ENCODE measurements at places on chromosomes 6 and 20. TPM values are rescaled to one million over a fixed set of nuclear protein-coding genes. Genes with fewer than 3 reads are reported as not detected.

GRCh38 chr6:62150048-62150663 lies 135.9 kb downstream of the KHDRBS2 start:
- H3K36me3 ChIP-seq, result no peaks in the 10 kb centered on the region
- H3K27ac ChIP-seq, result no peak overlapping the region
- no peaks in the 10 kb centered on the region for H3K4me1 ChIP-seq
- peak; percentile 52 for DNase-seq
- no peak overlapping the region for H3K4me3 ChIP-seq

DNA sequence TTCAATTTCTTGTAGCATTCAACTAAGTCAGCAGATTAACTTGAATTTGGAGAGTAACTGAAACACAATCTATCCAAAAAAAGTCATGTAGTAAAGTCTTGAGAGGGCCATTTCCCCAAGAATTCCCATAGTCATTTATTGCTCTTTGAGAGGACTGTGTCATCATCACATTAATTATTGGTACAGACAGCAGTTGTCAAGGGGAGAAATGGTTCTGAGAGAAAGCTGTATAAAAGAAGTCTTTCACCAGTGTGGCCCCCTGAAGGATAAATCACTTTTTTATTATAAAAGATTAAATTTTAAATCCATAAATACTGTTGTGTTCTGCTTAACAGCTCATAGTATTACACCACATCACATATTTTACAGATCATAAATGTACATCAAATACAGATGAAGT lies 111.5 kb downstream of the KHDRBS2 start:
- no peaks in the 10 kb centered on the region for H3K36me3 ChIP-seq
- H3K4me3 ChIP-seq, result no peak overlapping the region
- no peaks in the 10 kb centered on the region for H3K27me3 ChIP-seq
- DNase-seq, result no peak
- H3K27ac ChIP-seq, result no peak overlapping the region
- H3K4me1 ChIP-seq, result no peaks in the 10 kb centered on the region

DNA sequence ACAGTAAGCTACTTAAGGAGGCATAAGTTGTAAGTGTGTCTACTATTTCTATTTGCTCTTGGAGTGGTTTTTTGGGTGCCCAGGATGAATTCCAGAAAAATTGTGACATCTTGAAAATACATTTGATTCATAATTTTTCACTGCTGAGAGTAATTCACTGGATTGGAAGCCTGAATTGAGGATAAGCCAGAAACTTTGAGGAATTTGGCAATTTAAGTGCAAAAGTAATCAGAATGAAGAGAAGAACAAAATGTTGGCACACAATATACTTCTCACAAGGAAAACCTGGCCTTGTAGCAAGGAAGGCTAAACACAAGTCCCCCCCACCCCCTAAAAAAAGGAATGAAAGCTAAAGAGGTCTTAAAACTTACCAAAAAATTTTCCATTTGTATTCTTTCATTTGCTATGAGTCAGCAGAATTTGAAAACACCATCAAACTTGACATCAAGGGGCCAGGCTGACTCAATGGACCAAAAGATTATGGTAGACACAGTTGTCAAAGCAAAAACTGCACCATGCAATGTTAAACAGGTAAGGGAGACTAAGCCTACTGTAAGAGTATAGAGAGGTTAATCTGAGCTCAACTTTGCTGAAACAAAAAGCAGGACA lies 840.0 kb downstream of the FRK start:
- no peaks in the 10 kb centered on the region for H3K36me3 ChIP-seq
- H3K27ac ChIP-seq, result no peak overlapping the region
- no peak for DNase-seq
- no peaks in the 10 kb centered on the region for H3K27me3 ChIP-seq
- no peak overlapping the region for H3K4me3 ChIP-seq
- H3K4me1 ChIP-seq, result no peaks in the 10 kb centered on the region

Gene DEFB124
- total RNA-seq, result not detected

Gene C2
- 4.9 TPM for total RNA-seq

DNA sequence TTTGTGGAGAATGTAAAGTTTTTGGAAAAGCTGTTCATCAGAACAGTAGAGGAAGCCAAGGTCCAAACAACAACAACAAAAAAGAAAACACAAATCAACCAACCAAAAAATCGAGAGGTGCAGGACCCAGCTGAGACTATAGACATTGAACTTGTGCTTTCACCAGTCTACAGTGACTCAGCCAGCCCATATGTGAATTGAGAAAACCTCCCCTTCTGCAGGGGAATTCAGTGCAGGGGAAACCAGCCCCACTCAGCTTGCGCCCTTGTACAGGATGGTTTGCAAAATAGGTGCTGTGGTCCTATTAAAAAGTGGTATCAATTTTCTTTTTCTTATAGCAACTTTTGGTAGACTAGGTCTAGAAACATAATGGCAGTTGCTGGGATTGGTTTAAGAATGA lies 21.3 kb downstream of the MLIP start:
- H3K4me3 ChIP-seq, result no peak overlapping the region
- peaks cover 9% of the 10 kb centered on the region for H3K4me1 ChIP-seq
- H3K27me3 ChIP-seq, result no peaks in the 10 kb centered on the region
- no peak overlapping the region for H3K27ac ChIP-seq

GRCh38 chr20:37327748-37328147 lies 18.2 kb upstream of the SRC start:
- H3K27ac ChIP-seq, result no peak overlapping the region
- H3K4me3 ChIP-seq, result no peak overlapping the region
- H3K36me3 ChIP-seq, result no peaks in the 10 kb centered on the region
- no peaks in the 10 kb centered on the region for H3K4me1 ChIP-seq
- H3K27me3 ChIP-seq, result no peaks in the 10 kb centered on the region

DNA sequence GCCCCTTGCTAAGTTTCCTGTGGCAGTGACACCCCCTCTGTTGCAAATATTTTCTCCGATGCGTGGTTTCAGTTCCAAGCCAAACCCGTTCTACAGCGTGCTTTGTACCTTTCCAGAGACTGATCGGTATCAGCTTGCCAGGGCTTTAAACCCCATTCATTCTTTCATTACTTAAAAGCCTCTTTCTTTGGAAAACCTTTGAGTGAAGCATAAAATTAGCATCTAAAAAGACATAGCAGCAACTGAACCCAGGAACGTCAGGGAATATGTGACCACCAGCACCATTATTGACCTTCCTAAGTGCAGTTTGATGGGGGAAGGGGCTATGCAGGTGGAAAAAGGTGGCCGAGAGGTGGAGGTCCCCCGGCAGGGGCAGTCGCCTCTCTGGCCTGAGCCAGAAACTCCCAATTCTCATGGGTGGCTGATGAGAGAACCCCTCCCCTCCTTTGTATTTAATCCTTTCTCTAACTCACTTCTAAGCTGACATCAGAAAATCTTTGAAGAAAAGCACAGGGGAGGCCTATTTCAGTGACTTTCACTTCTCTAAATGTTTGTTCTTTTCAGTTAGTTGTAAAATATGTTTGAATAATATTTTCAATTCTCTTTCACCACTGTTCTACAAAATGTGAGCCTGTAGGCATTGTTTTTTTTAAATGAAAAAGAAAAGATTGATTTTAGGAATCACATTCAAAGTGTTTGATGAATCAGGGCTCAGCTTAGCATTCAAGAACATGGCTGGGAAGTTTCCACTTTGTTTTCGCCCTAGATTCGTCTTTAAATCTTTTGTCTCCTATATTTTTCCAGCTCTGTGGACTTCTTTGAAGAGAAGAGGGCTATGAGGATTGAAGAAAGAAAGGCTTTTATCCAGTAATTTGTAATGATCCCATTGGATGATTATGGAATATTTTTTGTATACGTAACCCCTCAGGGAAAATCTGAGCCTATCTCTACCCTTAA lies 89.2 kb downstream of the RSPH3 start:
- H3K36me3 ChIP-seq, result no peaks in the 10 kb centered on the region
- H3K4me1 ChIP-seq, result peaks cover 23% of the 10 kb centered on the region
- H3K4me3 ChIP-seq, result 0 out of 2 replicates have a peak overlapping the region, but pooled peaks have one; percentile 8

GRCh38 chr6:127182501-127182900 lies 64.0 kb downstream of the RSPO3 start:
- no peaks in the 10 kb centered on the region for H3K36me3 ChIP-seq
- H3K4me1 ChIP-seq, result no peaks in the 10 kb centered on the region
- DNase-seq, result no peak
- no peak overlapping the region for H3K27ac ChIP-seq
- no peak overlapping the region for H3K4me3 ChIP-seq
- no peaks in the 10 kb centered on the region for H3K27me3 ChIP-seq

Gene LHFPL5
- total RNA-seq, result not detected

Gene HLA-DPA1
- not detected for total RNA-seq

- H3K4me3 ChIP-seq, result no peak overlapping the region
- no peaks in the 10 kb centered on the region for H3K4me1 ChIP-seq
- H3K27me3 ChIP-seq, result no peaks in the 10 kb centered on the region
- no peak for DNase-seq
- no peak overlapping the region for H3K27ac ChIP-seq
- H3K36me3 ChIP-seq, result no peaks in the 10 kb centered on the region
These were observed 811.0 kb upstream of the GJE1 start for GRCh38 chr6:141321493-141322347.

Gene HLA-DQA2
- total RNA-seq, result not detected

DNA sequence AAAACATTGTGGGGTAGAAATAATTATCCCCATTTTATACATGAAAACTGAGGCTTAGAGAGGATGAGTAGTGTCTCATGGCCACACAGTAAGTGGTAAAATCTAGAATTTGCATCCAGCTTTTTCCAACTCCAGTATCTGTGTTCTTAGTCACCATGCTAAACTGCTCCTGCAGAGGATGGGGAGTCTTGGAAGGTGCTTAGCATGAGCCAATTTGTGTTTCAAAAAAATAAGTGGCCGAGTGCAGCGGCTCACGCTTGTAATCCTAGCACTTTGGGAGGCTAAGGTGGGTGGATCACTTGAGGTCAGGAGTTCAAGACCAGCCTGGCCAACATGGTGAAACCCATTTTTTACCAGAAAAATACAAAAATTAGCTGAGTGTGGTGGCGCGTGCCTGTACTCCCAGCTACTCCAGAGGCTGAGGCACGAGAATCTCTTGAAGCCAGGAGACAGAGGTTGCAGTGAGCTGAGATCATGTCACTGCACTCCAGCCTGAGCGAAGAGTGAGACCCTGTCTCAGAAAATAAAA lies 2.4 kb downstream of the C6orf89 start:
- no peak for DNase-seq
- H3K27ac ChIP-seq, result no peak overlapping the region
- no peaks in the 10 kb centered on the region for H3K27me3 ChIP-seq
- no peak overlapping the region for H3K4me3 ChIP-seq

DNA sequence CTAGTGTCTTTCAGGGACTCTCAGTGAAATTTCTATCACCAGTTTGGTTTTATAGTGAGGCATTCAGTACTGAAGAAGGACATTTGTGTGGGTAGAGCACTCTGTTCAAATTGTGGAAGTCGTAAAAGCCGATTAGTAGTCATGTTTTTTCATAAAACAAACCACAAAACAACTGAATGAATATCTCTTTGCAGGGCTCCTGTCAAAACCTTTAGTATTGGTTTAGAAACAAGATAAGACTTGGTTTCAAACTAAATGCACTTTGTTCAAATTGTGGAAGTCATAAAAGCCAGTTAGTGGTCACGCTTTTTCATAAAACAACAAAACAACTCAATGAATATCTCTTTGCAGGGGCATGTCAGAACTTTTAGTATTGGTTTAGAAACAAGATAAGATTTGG lies 23.8 kb downstream of the ADGRF4 start:
- no peak overlapping the region for H3K4me3 ChIP-seq
- DNase-seq, result no peak

DNA sequence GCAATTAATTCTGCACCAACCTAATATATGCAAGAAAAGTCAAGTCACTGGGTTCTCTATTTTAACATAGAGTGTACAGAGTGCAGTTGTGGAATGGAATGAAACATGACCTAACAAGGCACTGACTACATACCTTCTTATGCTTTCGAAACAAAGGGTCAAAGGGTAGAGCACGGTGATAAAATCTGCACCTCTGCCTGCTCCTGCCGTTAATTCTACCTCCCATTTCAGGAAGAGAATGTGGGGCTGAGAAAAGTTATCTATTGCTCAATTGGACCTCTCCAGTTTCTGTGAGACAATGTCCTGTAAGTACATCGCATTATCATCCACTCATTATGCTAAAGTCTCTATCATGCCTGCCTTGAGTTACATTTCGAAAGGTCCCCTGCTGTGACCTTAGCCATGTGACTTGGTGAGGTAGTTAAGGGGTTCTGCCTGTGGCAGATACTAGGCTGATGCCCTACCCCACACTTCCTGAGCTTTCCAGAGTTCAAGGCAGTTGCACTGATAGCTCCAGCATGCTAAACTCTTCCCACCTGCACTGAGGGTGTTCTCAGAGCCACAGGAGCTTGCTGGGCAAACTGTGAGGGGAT lies 14.0 kb upstream of the MOCS1 start:
- H3K4me3 ChIP-seq, result no peak overlapping the region
- no peaks in the 10 kb centered on the region for H3K27me3 ChIP-seq
- peaks cover 37% of the 10 kb centered on the region for H3K4me1 ChIP-seq
- peak overlapping the region; percentile 86 for H3K27ac ChIP-seq
- DNase-seq, result peak; percentile 58
- H3K36me3 ChIP-seq, result no peaks in the 10 kb centered on the region

- H3K36me3 ChIP-seq, result peaks cover 11% of the 10 kb centered on the region
- DNase-seq, result no peak
- no peak overlapping the region for H3K4me3 ChIP-seq
- no peak overlapping the region for H3K27ac ChIP-seq
These were observed 48.4 kb downstream of the PLAGL2 start for GRCh38 chr20:32158943-32159660.

GRCh38 chr6:122161136-122161535 lies 238.3 kb upstream of the HSF2 start:
- no peaks in the 10 kb centered on the region for H3K4me1 ChIP-seq
- H3K27me3 ChIP-seq, result no peaks in the 10 kb centered on the region
- no peak overlapping the region for H3K27ac ChIP-seq
- H3K36me3 ChIP-seq, result no peaks in the 10 kb centered on the region
- H3K4me3 ChIP-seq, result no peak overlapping the region
- no peak for DNase-seq

Gene LPA
- total RNA-seq, result not detected

Gene NKAIN2
- total RNA-seq, result not detected

DNA sequence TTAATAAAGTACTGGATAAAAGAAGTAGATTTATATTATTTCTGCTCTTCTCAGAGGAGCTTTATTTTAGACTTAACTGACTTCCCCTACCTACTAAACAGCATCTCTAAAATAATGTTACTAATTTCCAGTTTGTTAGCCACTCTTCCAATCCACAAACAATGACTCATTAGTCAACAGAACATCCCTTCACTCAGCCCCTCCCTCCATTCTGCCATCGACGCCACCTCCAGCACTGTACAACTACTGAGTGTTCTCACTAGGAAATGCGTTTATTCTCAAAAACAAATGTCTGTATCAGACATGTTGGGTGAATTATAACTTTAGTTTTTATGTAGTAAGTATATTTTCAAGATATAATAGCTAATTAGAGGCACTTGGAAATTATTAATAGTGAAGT lies 427.0 kb downstream of the EYS start:
- no peaks in the 10 kb centered on the region for H3K36me3 ChIP-seq
- no peaks in the 10 kb centered on the region for H3K4me1 ChIP-seq
- H3K4me3 ChIP-seq, result no peak overlapping the region
- H3K27ac ChIP-seq, result no peak overlapping the region

Gene ZNF133
- total RNA-seq, result 17.4 TPM

Gene LCA5
- 10.9 TPM for total RNA-seq

- no peaks in the 10 kb centered on the region for H3K27me3 ChIP-seq
- DNase-seq, result no peak
- H3K4me1 ChIP-seq, result peaks cover 9% of the 10 kb centered on the region
These were observed 24.5 kb downstream of the MAP7 start for GRCh38 chr6:136525586-136526195.

Gene PTGIS
- total RNA-seq, result 1.9 TPM

GRCh38 chr6:157124485-157125254 lies 198.6 kb downstream of the TMEM242 start:
- no peaks in the 10 kb centered on the region for H3K27me3 ChIP-seq
- DNase-seq, result no peak
- peaks cover 35% of the 10 kb centered on the region for H3K4me1 ChIP-seq
- H3K27ac ChIP-seq, result no peak overlapping the region

- no peak for DNase-seq
- H3K4me1 ChIP-seq, result no peaks in the 10 kb centered on the region
- H3K27ac ChIP-seq, result no peak overlapping the region
- H3K4me3 ChIP-seq, result no peak overlapping the region
- H3K36me3 ChIP-seq, result no peaks in the 10 kb centered on the region
These were observed 268.0 kb downstream of the TFAP2A start for GRCh38 chr6:10146715-10147451.

All from Caco-2 (cell line).